Activated CD8-positive, alpha-beta T cell treated with anti-CD3 and anti-CD28 coated beads for 36 hours (primary cell): ENCODE measurements at places on chromosomes 3 and 15. TPM values are rescaled to one million over a fixed set of nuclear protein-coding genes. Genes with fewer than 3 reads are reported as not detected.

- H3K27me3 ChIP-seq: no peaks in the 10 kb centered on the region
- no peak overlapping the region for H3K27ac ChIP-seq
- peaks cover 2% of the 10 kb centered on the region for H3K4me1 ChIP-seq
- H3K4me3 ChIP-seq: no peak overlapping the region
- no peaks in the 10 kb centered on the region for H3K36me3 ChIP-seq
- no peak for DNase-seq
Observed at GRCh38 chr15:55513152-55513551, 5.1 kb upstream of the DNAAF4 start.

DNA sequence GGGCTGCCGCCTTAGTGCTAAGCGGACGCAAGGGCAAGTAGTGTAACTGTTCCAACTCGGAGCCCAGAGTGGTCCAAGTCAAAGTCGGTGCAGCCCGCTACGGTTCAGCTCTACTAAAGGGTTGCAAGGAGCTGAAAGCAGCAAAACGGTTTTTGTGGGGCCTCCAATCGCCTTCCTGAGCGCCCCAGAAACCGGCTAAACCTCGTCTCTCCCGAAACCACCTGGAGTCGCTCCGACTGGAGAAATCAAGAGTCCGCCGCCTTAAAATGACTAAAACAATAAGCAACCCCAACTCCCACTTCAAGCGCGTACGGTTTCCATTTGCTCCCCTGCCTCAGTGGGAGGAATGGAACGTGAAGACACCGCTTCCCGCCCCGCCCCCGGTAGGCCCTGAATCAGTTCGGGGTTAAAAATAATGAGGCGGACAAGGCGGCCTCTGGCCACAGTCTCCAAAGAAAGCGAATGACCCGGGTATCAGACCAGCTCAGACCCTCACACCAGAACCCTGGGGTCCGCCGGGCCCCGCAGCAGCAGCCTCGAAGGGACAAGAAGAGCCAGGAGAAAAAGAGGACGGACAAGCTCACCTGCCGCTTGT lies 401 bp downstream of the SEC11A start:
- peak; percentile 73 for DNase-seq
- peaks cover 44% of the 10 kb centered on the region for H3K4me1 ChIP-seq
- no peaks in the 10 kb centered on the region for H3K27me3 ChIP-seq
- peak overlapping the region; percentile 88 for H3K27ac ChIP-seq

Gene EFL1
- total RNA-seq: 23.7 TPM

GRCh38 chr3:117645561-117646242 lies 936.1 kb downstream of the TUSC7 start:
- H3K4me3 ChIP-seq: no peak overlapping the region
- H3K27ac ChIP-seq: no peak overlapping the region
- no peak for DNase-seq
- no peaks in the 10 kb centered on the region for H3K27me3 ChIP-seq
- H3K4me1 ChIP-seq: no peaks in the 10 kb centered on the region
- H3K36me3 ChIP-seq: no peaks in the 10 kb centered on the region

Gene CDHR4
- total RNA-seq: not detected

DNA sequence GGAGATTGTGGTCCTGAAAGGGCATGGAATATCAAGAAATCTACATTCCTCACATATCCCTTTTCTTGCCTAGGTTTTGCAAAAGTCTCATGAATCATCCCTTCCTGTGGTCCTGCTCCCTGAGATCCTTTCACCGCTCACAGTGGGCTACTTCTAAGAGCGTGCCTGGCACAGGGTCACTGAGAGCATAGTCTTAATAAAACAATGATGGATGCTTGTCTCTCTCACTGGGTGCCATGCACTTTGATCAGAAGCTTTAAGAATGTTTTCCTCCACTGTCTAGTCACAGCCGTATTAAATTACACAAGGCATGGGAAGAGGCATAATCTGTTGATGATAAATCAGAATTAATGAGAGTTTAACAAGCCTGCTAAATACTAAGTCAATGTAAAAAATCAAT lies 269.7 kb upstream of the ATP10A start:
- DNase-seq: no peak
- no peaks in the 10 kb centered on the region for H3K4me1 ChIP-seq
- H3K36me3 ChIP-seq: no peaks in the 10 kb centered on the region
- no peak overlapping the region for H3K27ac ChIP-seq

Gene ATP2B2
- total RNA-seq: not detected

- H3K27me3 ChIP-seq: no peaks in the 10 kb centered on the region
- peaks cover 73% of the 10 kb centered on the region for H3K4me1 ChIP-seq
- no peak for DNase-seq
- H3K36me3 ChIP-seq: peaks cover 5% of the 10 kb centered on the region
- no peak overlapping the region for H3K4me3 ChIP-seq
Observed at GRCh38 chr15:67760901-67761300, 64.4 kb upstream of the SKOR1 start.

DNA sequence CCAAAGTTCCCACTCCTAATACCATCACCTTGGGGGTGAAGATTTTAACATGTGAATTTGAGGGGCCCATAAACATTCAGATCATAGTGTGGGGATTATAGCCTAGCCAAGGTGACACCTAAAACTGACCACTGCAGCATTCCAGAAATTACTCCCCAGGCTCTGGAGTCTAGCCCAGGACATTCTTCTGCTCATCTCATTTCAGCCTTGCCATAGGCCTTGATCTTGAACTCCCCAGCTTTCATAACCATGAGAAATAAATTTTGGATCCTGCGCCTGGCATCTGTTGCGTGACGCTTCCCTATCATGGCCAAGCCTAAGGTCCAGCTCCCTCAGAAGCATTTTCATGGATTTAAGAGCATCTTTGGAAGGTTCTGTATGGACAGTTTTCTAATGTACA lies 502.9 kb upstream of the THBS1 start:
- no peaks in the 10 kb centered on the region for H3K36me3 ChIP-seq
- no peaks in the 10 kb centered on the region for H3K4me1 ChIP-seq
- peaks cover 7% of the 10 kb centered on the region for H3K27me3 ChIP-seq
- H3K4me3 ChIP-seq: no peak overlapping the region

DNA sequence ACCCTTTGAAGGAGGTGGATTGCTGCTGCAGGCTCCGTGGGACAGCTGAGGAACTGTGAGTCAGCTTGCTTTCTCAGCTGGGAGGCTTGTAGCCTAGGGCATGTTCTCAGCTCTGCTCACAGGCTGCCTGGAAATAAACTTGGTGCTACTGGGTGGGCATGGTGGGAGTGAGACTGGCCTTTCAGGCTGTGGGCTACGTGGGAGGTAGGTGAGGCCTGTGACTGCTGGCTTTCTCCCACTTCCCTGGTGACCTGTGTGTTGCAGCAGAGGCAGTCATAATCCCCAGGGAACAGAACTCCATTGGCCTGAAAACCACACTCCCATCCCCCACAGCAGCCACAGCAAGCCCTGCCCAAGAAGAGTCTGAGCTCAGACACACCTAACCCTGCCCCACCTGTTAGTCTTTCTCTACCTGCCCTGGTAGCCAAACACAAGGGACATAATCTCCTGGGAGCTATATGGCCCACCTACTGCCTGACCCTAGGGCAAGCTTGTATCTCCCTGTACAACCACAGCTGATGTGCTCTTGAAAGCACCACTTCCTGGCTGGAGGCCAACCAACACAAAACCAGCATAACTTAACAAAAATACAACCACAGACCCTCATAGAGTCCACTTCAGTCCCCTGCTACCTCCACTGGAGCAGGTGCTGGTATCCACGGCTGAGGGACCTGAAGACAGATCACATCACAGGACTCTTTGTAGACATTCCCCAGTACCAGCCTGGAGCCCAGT lies 236.5 kb downstream of the SQOR start:
- DNase-seq: no peak
- H3K4me1 ChIP-seq: no peaks in the 10 kb centered on the region
- peaks cover 3% of the 10 kb centered on the region for H3K27me3 ChIP-seq
- no peak overlapping the region for H3K27ac ChIP-seq
- no peak overlapping the region for H3K4me3 ChIP-seq
- no peaks in the 10 kb centered on the region for H3K36me3 ChIP-seq

Gene ALG1L2
- not detected for total RNA-seq

DNA sequence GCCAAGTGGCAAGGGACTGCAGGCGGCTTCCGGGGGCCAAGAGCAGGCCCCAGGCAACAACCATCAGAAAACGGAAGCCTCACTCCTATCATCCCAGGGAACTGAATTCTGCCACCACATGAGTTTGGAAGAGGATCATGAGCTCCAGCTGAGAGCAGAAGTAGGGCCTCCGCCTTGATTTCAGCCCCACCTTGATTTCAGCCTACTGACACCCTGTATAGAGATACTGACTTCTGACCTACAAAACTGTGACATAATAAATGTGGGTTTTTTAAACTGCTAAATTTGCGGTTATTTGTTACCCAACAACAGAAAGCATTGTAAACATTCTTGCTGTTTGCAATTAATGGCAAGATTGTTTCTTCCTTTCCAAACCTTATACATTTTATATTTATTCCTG lies 21.6 kb upstream of the RARRES1 start:
- no peaks in the 10 kb centered on the region for H3K27me3 ChIP-seq
- no peak overlapping the region for H3K4me3 ChIP-seq
- H3K36me3 ChIP-seq: no peaks in the 10 kb centered on the region
- no peak for DNase-seq
- H3K27ac ChIP-seq: no peak overlapping the region

Gene WDR93
- total RNA-seq: not detected

GRCh38 chr3:46913644-46914043 lies 36.1 kb downstream of the PTH1R start:
- H3K27ac ChIP-seq: no peak overlapping the region
- no peaks in the 10 kb centered on the region for H3K27me3 ChIP-seq
- peaks cover 33% of the 10 kb centered on the region for H3K36me3 ChIP-seq
- DNase-seq: no peak

GRCh38 chr3:149247929-149248691 lies 26.5 kb upstream of the CP start:
- H3K4me1 ChIP-seq: peaks cover 33% of the 10 kb centered on the region
- H3K27me3 ChIP-seq: peaks cover 5% of the 10 kb centered on the region
- peak overlapping the region; percentile 20 for H3K4me3 ChIP-seq
- no peaks in the 10 kb centered on the region for H3K36me3 ChIP-seq

DNA sequence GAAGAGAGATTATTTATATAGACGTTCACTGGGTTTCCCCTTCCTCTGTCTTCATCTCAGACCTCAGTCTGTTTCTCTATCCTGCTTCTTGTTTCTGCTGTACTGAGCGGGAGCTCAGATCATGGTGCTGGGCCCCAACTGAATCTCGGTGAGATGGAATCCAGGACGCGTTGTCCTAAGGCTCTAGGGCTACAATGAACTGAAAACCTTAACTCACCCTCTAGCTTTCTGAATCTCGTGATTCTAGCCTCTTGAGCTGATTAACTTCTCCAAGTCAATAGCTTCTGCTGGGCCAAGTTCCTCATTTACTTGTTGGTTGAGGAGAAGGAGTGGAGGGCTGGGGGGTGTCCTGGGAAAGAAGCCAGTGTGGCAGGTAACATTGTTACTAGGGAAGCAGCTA lies 32.7 kb upstream of the MAP3K13 start:
- DNase-seq: no peak
- H3K4me3 ChIP-seq: no peak overlapping the region
- no peak overlapping the region for H3K27ac ChIP-seq
- no peaks in the 10 kb centered on the region for H3K36me3 ChIP-seq

GRCh38 chr3:45852828-45853227 lies 10.9 kb upstream of the LZTFL1 start:
- H3K27me3 ChIP-seq: peaks cover 31% of the 10 kb centered on the region
- H3K4me1 ChIP-seq: peaks cover 16% of the 10 kb centered on the region
- H3K36me3 ChIP-seq: no peaks in the 10 kb centered on the region
- no peak for DNase-seq

DNA sequence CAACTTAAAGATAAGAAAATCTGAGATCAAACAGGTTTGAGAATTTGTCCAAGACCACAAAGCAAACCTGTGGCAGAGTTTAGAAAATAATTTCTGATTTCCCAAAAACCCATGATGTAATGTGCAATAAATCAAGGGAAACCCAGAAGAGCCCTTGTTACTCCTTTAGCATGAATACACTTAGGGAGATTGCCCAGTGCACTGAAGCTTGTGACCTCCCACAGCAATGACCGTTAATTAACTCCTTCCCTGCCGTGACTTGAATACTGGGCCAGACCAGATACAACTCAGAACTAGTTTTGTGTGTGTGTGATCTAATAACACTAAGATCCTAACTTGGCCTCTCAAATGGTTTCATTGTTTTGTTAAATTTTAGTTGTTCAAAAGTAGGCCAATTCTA lies 2.5 kb downstream of the PRKAR2A start:
- no peaks in the 10 kb centered on the region for H3K27me3 ChIP-seq
- H3K36me3 ChIP-seq: peaks cover 8% of the 10 kb centered on the region
- no peak for DNase-seq
- peak overlapping the region; percentile 10 for H3K27ac ChIP-seq
- H3K4me1 ChIP-seq: peaks cover 24% of the 10 kb centered on the region
- H3K4me3 ChIP-seq: peak overlapping the region; percentile 28

GRCh38 chr15:47717036-47717612 lies at the start of gene SEMA6D:
TSS of gene SEMA6D (plus strand) at chr15:47717505. CDS start at chr15:47759799, 42,294 bp downstream.
- no peak within 1 kb of the TSS for H3K27ac ChIP-seq
- no peaks in the 10 kb centered on the region for H3K36me3 ChIP-seq
- no peak for DNase-seq
- peaks cover 32% of the 10 kb centered on the region for H3K27me3 ChIP-seq
- no peak within 1 kb of the TSS for H3K4me3 ChIP-seq

Gene FETUB
- not detected for total RNA-seq

Gene FOXL2
- not detected for total RNA-seq

GRCh38 chr3:99502871-99503270 lies 135.5 kb upstream of the COL8A1 start:
- H3K36me3 ChIP-seq: no peaks in the 10 kb centered on the region
- H3K4me1 ChIP-seq: peaks cover 3% of the 10 kb centered on the region
- no peak for DNase-seq
- H3K27me3 ChIP-seq: no peaks in the 10 kb centered on the region
- no peak overlapping the region for H3K27ac ChIP-seq

Gene TEX55
- total RNA-seq: not detected

DNA sequence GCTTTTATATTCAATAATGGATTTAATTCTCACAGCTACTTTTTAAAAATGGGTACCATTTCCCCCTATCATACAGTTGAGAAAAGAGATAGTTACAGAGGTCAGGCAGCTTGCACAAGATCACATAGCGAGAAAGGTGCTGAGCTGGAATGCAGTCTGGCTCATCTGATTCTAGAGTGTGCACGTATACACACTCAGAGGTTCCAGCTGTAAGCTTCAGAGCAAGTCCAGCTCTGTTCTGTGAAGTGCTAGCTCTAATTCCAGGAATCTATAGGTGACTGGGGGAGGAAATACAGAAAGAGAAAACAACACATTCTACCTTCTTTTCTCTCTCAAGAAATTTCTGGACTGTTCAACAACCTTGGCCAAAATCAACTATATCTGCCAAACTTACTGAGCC lies 318.7 kb downstream of the FOXP1 start:
- DNase-seq: peak; percentile 44
- H3K4me3 ChIP-seq: peak overlapping the region; percentile 22
- H3K27me3 ChIP-seq: no peaks in the 10 kb centered on the region
- peak overlapping the region; percentile 89 for H3K27ac ChIP-seq
- H3K36me3 ChIP-seq: peaks cover 45% of the 10 kb centered on the region
- H3K4me1 ChIP-seq: peaks cover 71% of the 10 kb centered on the region
